D341Med (cell line): ENCODE measurements at places on chromosomes 7 and 10.
A peak's percentile ranks its signal among the peaks of the same experiment; 100 is the strongest.

GRCh38 chr7:134771889-134772288 is 7.5 kb upstream of the CALD1 start:
- no peak for DNase-seq

DNA sequence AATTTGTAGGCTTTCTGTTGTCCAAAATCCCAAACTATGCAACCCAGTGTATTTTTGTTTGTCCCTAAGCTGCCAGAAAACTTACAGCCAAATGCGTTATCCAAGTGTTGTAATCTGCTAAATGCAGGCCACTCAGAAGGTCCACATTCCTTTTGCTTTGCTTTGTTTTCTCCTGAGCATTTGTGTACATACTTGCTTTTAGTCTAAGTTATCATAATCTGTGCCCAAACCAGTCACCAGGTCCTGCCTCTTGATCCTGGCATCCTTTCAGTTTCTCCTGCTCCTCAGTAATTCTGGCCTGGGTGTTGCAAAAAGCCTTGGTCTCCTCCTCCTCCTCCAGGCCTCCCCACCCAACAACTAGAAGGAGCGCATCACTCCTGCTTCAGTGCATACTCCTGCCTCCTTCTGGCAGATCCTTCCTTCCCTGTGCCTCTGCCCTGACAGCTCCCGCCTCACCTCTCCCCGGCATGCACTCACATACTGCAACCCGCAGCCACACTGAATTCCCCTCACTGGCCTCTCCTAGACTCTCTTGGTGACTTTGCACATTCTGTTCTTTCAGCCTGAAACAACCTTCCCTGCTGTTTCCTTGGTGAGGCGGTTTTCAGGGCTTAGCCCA is 2.3 kb downstream of the DENND2A start:
- peak; percentile 54 for DNase-seq

GRCh38 chr7:106139265-106140251 is 27.4 kb upstream of the SYPL1 start:
- no peak for DNase-seq

DNA sequence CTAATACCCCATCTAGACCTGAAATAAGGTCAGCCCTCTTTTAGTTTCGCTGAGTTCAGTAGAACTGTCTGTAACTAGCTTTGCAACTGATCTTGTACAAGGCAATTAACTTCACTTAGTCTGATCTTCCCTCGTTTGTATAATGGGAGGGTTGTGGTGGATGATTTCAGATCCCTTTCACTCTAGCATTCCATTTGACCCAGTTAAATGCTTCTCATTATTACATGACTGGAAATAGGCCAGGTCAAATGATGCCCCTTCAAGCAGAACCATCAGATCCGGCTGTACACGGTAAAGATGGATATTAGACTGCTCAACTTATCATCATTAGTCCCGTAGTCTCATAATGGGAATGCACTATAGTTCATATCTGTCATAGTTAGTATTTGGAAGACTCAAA is 1009.0 kb downstream of the LRMDA start:
- DNase-seq, result no peak

DNA sequence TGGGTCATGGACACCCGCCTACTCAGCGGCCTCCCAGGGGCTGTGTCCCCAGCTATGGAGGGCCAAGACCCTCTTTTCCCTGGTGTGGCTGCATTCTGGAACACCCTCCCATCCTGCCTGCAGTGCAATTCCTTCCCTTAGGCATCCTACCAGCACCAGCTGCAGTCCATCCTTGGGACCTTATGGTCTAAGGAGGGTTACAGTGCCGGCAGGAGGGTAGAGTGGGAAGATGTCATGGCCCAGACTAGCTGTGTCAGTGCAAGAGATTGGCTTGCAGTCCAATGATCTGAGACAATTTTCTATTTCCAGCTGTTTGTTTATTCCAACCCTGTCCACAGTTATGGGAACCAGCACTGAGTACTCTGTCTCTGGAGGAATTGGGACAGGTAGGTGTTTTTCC is 92.4 kb downstream of the WDFY4 start:
- no peak for DNase-seq

- no peak for DNase-seq
These were observed 621.1 kb upstream of the CELF2 start for GRCh38 chr10:10396601-10397000.

DNA sequence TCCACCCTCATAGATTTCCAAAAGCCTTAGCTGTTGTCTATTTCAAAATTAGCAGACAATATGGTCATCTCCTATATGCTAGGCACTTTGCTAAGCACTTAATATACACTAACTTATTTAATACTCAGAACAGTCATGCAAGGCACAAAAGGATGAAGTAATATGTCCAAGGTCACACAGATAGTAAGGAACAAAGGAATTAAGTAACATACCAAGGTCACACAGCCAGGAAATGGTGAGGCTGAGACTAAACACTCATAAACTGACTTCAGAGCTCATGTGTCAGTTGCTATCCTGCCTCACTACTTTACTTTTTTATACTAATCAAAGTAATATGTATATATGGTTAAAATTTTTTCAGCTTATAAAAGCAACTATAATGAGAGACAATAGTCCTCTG is 23.6 kb upstream of the HIBADH start:
- no peak for DNase-seq

DNA sequence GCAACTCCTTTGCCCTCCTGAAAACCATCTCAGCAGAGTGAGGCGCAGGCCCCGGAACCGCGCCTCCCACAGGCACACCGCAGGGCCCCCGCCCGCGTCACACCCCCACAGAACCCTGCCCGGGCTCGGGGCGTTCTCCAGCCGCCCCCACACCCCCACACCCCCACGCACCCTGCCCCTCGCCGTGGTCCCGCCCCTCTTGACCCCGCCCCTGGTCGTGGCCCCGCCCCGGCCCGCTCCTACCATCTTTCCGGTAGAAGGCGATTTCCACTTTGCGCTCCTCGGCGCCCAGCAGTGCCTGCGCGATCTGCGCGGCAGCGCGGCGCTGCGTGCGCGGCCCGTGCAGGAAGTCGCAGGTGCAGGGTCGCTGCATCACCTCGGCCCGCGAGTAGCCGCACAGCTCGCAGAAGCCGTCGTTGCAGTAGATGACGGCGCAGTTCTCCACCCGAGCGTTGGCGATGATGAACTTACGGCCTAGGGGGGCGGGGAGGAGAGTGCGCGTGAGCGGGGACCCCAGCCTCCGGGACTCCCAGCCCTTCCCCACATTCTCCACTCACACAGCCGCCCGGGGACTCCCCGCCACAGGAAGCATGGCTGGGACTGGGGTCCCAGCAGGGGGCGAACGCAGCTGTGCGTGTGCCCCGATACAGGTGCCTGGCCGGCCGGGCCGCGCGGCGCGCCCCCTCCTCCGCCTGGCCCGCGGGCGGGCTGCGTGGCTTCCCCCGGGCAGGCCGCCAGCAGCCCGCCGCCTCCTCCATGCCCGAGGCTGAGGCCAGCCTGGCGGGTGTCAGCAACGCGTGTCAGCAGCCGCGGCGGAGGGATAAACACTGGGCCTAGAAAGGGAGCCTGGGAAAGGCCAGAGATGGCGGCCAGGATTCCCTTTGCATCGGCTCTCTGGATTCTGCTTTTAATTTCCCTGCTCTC is 3.4 kb downstream of the KCNH2 start:
- peak; percentile 80 for DNase-seq

DNA sequence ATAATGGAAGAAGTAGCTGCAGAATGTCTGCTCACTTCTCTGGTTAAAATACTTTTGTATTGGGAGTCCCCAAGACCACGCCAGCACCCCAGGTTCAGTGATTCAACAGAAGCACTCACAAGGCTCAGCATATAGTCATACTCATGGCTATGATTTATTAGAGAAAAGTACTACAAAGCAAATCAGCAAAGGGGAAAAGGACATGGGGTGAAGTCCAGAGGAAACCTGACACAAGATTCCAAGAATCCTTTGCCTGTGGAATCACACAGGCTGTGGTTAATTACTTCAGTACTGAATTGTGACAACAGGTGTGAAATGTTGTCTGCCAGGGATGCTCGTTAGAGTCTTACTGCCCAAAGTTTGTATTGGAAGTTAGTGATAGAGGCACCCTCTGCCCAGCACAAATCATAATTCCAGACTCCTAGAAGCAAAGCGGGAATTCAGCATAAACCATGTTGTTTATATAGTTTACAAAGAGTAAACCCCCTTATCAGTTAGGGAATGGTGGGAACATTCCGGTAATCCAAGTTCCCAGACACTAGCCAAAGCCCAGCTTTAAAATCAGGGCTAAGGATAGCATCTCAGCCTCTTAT is 79.4 kb downstream of the HYCC1 start:
- no peak for DNase-seq

DNA sequence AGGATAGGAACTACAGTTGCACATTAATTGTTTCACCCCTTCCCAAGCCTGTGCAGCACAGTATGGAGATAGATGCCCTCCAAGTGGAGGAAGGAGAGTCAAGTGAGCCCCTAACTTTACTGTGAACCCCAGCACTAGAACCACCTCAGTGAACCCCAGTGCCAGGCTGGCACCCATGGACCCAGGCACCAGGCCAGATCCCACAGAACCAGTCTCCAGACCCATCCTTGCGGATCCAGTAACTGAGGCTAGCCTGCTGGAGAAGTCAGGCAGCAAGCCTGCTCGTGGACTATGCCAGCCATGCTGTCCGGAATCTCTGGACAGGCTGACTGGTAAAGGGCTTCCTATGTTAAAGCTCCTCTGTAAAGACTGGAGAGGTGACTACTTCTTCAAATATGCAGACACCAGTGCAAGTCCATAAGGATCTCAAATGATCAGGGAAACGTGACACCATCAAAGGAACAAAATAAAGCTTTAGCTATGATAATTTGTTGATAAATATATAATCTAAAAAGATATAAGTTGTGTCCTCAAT is 27.7 kb downstream of the SHOC2 start:
- no peak for DNase-seq

GRCh38 chr7:115038158-115038557 is 116.3 kb downstream of the MDFIC start:
- no peak for DNase-seq

- DNase-seq, result no peak
These were observed 62.0 kb downstream of the CFAP46 start for GRCh38 chr10:132880128-132880981.

DNA sequence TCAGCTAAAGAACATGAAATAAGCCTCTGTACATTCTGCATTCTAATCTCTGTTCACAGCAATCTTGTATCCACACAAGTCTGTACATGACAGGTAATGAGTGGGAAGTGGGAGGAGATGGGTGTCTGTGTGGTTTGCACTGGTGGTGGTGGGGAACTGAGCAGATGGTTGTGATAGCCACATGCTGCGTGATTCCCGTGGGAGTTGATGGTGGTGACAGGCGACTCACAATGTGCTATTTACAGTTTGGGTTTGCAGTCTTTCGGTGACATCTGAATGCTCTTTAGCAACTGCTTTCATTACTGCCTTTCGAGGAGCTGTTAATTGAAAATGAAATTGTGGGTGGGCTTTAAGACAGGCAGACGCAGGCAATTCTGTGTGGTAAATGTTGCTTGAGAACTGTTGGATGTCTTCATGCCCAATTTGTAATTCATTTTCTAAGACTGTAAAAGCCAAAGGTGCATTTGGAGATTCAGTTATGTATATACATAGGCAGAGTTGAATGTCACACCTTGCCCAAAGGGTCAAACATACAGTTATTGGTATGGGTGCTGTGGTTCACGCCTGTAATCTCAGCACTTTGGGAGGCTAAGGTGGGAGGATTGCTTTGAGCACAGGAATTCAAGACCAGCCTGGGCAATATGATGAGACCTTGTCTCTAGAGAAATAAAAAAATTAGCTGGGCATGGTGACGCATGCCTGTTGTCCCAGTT is 308.2 kb downstream of the AUTS2 start:
- no peak for DNase-seq

DNA sequence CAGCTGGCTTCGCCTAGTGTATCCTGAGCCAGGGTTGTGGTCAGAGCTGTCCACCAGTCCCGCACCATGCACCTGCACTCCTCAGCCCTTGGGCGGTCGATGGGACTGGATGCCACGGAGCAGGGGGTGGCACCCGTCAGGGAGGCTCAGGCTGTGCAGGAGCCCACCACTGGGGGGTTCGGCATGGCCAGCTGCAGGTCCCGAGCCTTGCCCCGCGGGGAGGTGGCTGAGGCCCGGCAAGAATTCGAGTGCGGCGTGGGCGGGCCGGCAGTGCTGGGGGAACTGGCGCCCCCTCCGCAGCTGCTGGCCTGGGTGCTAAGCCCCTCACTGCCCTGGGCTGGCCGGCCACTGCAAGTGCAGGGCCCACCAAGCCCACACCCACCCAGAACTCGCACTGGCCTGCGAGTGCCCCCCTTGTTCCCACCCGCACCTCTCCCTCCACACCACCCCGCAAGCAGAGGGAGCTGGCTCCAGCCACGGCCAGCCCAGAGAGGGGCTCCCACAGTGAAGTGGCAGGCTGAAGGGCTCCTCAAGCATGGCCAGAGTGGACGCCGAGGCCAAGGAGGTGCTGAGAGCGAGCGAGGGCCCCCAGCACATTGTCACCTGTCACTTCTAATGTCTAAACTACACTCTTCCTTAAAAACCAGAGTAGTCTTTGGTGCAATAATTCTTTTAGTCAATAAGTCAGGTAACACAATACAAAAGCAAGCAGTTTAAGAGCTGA is 11.0 kb downstream of the FAM25A start:
- DNase-seq, result no peak

DNA sequence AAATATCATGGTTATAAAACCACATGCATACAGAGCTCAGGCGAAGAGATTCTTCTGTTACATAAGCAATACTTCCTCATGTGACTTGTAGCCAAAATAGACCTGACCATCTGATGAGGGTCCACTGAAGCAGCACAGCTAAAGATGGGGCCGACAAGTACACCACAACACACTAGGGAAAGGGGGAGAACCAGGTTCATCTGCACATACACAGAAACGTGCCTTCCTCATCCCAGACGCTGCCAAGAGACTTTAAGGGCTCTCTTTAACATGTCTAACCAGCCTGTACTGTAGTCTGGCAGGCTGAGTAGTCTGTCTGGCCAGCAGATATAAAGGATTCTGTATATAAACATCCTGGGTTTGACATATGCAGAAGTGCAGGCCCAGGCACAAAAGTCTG is 30.3 kb downstream of the ERCC6 start:
- DNase-seq, result no peak

GRCh38 chr10:48480397-48481374 is 124.2 kb downstream of the ARHGAP22 start:
- peak; percentile 29 for DNase-seq

DNA sequence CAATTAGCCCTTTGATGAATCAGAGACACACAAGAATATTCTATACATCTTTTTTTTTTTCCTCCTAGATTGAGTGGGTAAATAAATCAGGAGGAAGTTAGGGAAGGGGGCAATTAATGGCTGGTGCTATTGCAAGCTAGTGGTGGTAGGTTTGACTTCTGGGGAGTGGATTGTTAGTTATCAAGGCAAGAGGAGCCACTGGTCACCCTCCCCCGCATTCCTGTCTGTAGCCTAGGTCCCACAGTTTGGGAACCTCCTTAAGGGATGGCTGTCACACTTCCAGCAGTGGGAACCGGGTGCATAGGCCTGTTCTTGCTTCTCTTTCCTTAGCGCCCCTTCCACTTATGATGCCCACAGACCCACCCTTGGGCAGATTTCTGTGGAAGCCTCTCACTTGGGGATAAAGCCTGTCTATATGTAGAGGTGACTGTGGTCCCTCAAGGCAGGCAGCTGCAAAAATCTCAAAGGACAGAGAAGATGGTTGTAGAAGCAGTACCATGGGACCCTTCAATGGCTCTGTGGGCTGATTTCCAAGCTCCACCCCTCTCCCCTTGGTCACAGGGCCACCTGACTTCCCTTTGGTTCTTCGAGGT is 2.3 kb upstream of the ADCK2 start:
- DNase-seq, result no peak
